ENCODE measurements at places on chromosomes 2 and 18.

- no peak for DNase-seq
Measured at GRCh38 chr2:7048762-7049294, 131.6 kb downstream of the RNF144A start.

DNA sequence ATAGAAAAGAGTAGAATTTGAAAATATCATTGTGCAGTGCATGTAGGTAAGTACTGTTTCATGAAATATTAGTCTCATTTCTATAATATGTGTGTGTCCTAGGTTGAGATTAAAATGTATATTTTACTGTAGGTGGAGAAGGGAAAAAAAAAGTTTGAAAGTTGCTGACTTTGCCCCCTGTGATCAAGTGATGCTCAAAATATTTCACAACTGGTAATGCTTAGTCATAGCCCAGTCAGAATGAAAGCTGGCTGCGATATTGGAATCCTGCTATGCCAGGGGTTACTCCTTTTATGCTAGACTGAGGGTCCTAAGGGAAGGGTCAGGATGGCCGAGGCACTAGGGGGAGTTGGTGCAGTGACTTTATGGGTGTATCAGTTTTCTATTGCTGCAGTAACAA, 19.5 kb upstream of the CFAP36 start:
- DNase-seq: peak; percentile 79

- DNase-seq: no peak
Measured at GRCh38 chr2:161580426-161580825, 43.8 kb upstream of the SLC4A10 start.

DNA sequence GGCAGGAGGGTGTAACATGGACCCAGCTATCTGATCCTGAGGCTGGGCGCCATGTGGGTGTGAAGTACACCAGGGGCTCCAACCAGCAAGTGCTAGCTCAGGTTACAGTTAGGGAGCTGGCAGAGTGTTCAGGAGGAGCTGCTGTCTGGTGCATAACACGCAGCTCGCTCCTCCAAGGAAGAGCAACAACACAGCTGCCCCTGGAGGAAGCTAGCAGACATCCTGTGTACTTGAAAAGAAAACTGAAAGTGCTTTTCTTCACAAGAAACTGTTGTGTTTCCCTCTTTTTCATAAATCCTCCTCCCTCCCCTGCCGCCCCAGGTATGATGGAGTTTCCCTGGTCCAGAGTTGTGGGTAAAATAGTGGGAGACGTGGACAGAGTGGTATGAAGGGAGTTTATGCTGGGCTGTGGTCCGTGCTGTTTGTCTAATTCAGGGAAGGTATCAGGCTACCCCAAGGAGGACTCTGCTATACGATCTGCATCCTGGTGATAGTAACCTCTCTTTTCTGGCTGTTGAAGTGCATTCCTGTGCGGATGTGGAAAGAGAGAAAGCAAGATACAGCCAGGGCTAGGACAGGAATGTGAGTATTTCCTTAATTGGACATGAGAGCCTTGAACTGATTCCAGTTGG, 6.1 kb upstream of the LBH start:
- DNase-seq: peak; percentile 63

DNA sequence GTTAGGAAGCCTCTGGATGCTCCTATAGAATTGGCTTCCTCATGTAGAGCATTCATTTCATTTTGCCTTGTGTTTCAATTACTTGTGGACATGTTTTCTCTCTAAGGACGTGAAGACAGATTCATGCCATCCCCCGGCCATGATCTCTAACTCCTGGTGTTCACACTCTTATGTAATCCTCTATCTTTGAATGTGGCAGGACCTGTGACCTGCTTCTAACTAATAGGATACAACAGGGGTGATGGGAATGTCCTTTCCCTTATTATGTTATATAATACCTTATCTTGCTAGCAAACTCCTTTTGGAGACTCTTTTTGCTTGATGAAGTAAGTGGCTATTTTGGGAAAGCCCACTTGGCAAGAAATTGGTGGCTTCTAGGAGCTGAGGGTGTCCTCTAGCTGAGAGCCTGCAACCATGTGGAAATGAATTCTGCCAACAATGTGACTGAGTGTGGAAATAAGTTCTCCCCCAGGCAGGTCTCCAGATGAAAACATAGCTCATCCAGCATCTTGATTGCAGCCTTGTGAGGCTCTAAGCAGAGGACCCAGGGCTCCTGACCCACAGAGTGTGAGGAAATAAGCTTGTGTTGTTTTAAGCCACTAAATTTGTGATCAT, 13.8 kb downstream of the DPYSL5 start:
- no peak for DNase-seq

DNA sequence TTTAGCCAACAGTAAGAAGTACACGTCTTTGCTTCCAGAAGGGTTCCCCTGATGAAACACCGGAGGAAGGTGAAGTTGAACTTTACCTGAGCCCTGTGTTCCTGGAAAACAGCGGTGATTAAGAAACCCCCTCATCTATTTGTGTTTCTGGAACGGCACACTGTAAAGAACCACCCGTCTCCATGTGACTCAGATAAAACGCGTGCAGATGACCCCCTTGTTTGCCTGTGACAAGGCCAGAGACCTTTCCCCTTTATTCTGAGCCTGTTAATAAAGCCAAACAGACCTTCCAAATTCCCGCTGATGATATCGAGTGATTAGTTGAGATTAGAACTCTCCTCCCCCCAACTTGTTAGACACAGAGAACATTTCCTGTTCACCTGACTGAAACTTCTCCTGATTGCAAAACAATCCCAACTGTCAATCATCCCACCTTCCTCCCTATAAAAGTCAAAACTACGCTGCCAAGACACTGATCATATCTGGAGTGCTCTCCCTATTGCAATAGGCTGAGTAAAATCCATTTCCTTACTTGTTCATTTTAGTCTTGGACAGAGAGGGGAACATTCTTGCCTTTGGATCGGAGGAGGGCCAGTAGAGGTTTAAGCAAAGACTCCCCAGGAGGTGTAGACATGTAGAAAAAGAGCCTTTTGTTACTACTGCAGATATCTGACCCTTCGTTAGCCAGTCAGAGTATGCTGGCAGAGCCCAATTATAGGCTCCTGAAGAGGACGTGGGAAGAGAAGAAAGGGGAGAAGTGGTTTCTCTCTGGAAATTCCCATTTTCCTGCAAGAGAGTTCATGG, 914 bp upstream of the IWS1 start:
- no peak for DNase-seq

DNA sequence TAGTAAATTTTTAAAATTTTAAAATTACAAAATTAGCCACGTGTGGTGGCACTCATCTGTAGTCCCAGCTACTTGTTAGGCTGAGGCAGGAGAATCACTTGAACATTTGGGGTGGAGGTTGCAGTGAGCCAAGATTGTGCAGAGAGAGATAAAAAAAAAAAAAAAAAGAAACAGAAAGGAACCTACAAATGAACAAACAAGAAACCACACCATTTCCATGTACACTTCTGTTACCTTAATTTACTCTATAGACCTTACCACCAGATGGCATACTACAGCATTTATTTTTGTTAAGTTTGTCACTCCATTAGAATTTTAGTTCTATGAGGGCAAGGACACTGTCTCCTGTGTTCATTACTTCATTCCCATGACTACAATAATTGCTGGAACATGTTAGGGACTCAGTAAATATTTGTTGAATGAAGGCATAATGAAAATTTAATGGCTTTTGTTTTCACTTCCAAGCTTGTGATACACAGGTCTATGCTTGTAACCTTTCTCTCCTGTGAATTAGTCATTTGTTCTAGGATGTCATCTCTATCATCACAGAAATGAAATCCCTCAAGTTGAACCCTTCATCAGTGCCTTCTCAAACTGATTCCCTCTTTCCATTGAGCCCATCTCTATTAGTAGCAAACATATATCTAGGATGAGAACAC, 76.0 kb downstream of the ARHGAP15 start:
- peak; percentile 31 for DNase-seq

DNA sequence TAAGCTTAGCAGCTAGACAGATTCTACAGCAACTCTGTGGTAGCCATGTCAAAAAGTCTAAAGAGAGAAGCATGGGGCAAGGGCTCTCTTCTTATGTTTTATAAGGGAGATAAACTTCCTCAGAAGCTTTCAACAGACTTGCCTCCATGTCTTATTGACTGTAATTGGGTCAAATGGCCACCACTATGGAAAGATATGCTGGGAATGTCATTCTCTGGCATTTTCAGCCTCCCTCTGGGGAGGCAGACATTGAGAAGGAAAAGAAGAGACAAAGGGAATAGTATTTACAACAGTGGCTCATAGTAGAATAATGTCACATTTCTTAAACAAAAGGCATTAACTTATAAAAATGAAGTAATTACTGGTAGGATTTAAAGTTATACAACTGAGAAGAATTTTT, 1964.5 kb upstream of the PIK3C3 start:
- DNase-seq: no peak

GRCh38 chr2:24507549-24507948, 16.5 kb downstream of the NCOA1 start:
- peak; percentile 31 for DNase-seq

GRCh38 chr2:6418291-6418690, 447.4 kb downstream of the CMPK2 start:
- no peak for DNase-seq

DNA sequence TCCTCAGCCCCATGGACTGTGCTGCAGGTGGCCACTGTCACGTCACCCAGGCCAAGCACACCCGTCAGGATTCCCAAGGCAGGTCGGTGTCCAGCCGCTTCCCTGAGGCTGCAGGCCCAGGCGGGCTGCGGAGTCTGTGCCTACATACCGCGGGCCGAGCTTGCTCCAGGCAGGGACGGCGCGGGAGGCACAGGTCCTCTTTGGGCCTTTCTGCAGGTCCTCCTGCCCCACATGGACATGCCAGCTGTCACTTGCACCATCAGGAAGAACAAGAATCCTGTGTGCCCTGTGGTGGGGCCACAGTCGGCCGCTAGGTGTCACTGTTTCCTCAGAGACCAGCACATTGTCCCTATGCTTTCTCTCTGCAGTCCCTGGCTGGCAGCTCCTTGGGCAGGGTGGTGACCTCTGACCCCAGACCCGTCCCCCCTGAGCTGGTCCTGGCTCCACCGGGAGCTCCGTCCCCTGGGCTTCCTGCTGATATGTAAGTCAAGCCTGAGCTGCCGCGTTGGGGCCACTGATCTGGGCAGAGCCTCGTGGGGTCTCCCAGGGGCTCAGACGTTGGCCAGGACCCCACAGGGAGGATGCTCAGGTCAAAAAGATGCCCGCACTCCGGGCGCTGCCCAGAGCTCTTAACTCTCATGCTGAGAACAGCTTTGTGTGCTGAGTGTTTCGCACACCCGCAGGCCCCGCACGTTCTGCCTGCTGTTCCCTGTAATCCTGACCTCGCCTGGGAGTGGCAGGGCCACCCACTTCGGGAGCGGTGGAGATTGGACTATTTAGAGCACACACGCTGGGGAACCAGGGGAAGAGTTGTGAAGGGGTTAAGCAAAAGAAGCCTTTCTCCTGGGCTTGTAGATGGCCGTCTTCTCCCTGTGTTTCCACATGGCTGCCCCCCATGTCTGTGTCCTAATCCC, 17.3 kb upstream of the AGXT start:
- peak; percentile 72 for DNase-seq

- DNase-seq: peak; percentile 91
Measured at GRCh38 chr2:8214036-8214615, 467.7 kb upstream of the ID2 start.

DNA sequence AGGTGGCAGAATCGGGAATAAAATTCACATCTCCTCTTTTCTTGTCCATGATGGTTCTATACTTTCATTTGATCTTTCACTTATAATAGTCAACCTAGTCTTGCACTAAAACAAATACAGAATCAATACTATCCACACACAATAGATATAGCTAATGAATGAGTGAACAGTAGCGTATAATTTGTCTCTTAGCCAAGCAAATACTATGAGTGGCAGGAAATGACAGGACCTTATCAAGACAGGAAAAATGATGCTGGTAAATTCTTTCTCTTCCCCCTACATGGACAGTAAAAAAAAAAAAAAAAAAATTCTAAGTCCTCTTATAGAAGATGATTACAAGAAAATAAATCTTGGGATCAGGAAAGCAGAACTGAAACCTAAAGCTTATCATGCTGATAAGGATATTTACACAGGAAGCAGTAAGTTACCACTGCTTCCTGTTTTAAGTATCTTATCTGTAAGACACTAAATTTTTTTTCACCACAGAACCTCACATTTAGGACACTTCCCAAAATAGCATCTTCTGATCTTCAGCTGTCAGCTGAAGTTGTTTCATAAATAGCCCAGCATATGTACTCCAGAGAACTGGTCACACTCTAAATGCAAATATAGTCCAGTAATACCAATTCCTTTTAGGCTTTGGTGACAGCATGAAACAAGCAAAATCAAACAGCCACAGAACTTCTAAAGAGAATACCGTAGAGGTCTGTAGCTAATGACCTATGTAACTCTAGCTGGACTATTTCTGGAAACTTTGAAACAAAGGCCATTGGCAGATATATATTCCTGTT, 27.0 kb downstream of the IRS1 start:
- DNase-seq: peak; percentile 69

DNA sequence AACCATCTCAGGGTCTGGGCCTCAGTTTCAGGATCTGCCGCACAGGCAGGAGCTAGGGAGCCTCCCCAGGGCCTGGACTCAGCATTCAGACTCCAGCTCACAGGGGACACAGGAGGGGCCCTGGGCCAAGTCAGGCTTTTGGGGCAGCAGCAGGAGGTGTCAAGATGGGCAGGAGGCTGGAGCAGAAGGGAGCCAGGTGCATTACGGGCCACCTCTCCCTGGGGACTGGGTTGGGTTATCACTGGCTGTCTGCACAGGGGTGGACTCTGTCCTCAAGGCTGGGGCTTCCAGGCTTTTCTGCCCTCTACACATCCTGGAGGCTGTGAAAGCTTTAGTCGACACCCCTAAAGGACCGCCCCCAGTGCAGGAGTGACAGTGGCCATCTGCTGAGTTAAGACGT, 20.0 kb downstream of the AQP12A start:
- no peak for DNase-seq

DNA sequence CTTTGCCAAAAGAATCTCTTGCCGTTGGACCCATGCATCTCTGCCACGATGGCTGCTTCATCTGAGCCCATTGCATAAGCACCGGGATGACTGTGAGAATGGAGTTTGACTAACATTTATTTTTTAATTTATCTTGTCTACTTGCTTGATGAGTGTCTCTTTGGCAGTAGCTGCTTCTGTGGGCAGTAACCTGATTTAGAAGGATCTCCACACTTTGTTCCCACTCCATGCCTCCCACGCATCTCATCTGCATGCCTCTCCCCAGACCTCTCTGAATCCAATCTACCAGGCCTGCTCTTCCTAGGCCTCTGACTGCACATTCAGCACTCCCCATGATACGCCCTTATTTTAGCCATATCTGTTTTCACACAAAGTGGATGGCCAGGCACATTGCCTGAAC, 23.7 kb upstream of the TMX3 start:
- DNase-seq: no peak

GRCh38 chr2:122519366-122519765, 763.9 kb downstream of the TSN start:
- DNase-seq: no peak

- DNase-seq: peak; percentile 19
Measured at GRCh38 chr18:58800582-58800981, 64.1 kb upstream of the ZNF532 start.

- peak; percentile 56 for DNase-seq
Measured at GRCh38 chr2:155310589-155310988, 612.1 kb downstream of the KCNJ3 start.

GRCh38 chr2:129231924-129232323, 747.5 kb upstream of the RAB6C start:
- no peak for DNase-seq

- DNase-seq: no peak
Measured at GRCh38 chr18:48929212-48929612, 21.6 kb downstream of the SMAD7 start.

Measured in inflammatory macrophage treated with lipopolysaccharide for 4 hours (primary cell).